ENCODE measurements at places on chromosomes 7 and 10. TPM values are rescaled to one million over a fixed set of nuclear protein-coding genes. Genes with fewer than 3 reads are reported as not detected.

The BTBD16 gene
- total RNA-seq: not detected

The TLL2 gene
- under 0.01 TPM for total RNA-seq

The PRDX3 gene
- 195 TPM for total RNA-seq

The FGFBP3 gene
- total RNA-seq: under 0.01 TPM

The NPSR1 gene
- not detected for total RNA-seq

The ITIH5 gene
- total RNA-seq: under 0.01 TPM
